NCI-H1436 treated with DMSO at 0.1 percent for 48 hours (cell line): ENCODE measurements at places on chromosomes 7 and 10.

DNA sequence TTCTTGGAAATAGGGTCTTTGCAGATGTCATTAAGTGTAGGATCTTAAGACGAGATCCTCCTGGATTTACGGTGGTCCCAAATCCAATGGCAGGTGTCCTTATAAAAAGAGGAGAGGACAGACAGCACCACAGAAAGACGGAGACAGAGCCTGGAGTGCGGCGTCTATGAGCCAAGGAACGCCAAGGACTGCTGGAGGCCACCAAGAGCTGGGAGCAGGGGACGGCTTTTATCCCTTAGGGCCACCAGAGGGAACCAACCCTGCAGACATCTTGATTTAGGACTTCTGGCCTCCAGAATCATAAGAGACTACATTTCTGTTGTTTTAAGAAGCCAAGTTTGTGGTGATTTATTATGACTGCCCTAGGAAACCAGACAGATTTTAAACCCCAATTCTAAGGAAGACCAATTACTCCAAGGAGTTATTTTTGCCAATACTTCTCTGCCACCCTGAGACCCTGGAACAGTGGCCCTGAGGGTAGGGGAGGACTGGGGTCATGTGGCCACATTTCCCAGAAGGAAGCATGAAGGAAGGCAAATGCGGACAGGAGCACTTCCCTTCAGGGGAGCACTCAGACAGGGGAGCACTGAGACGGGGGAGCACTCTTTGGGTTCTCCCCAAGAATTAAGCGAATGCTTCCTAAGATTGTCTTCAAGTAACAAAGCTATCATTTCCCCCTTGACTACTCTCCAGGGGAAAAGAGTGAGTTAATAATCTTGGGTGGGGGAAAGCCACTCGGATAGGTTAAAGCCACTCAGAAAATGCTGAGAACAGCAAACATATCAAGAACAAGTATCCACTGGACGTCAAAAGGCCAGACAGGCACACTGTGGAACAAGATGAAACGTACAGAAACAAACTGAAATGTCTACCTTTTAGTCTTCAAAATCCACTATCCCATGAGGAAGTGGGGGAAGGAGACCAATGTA lies 67.5 kb downstream of the CHST15 start:
- no peak for DNase-seq

GRCh38 chr7:67346126-67346525 lies 349.5 kb downstream of the TYW1 start:
- no peak for DNase-seq

DNA sequence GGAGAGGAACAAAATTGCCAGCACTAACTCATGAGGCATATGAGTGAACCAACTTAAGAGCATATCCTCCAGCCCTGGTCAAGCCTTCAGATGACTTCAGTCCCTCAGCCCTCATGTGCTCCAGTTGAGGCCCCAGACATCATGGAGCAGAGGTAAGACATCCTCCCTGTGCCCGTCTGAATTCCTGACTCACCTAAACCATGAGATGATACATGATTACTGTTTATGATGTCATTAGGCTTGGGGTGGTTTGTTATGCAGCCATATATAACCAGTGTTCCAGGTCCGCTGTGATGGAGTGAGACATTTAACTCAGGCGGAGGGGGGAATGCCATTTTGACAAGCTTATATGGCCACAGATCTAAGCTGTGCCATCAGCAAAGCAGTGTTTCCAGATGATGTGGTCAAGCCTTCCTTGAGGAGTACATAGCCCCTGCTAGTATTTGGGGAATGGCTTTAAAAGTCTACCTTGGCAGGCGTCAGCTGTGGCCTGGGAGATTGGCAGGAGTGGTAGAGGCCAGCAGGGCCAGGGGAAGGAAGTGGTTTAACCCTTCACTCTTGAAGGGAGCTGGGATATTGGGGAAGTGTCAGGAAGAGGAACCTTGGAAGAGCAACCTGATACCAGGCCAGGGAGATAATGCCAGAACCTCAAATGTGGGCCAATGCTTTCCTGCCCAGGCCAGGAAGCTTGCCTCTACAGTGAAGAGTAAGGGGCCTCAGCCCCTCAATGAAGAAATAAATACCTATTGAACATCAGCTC lies 343.0 kb upstream of the PODXL start:
- no peak for DNase-seq

GRCh38 chr7:2266911-2267310 lies 24.9 kb downstream of the NUDT1 start:
- no peak for DNase-seq

DNA sequence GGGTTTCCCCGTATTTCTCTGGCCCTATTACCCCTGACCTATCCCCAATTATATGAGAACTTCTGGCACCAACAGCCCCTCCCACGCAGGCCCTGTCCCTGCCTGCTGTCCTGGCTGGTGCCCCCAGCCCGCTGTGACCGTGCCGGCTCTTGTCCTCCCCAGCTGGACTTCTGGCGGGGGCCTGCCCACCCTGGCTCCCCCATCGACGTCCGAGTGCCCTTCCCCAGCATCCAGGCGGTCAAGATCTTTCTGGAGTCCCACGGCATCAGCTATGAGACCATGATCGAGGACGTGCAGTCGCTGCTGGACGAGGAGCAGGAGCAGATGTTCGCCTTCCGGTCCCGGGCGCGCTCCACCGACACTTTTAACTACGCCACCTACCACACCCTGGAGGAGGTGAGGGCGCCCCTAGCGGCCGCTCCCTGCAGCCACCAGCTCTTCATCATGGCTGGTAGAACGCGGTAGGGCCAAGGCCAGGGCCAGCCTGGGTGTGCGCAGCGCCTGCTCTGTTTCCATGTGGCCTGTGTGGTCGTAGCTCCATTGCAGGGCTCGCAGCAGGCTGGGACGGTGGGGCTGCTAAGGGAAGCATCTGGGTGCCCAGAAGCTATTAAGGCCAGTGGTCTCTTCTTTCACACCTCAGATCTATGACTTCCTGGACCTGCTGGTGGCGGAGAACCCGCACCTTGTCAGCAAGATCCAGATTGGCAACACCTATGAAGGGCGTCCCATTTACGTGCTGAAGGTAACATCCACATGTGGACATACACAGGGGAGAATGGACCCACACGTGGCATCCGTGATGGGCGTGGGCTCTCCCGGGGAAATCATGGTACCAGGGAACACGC lies 1.4 kb downstream of the CPA1 start:
- DNase-seq: no peak

DNA sequence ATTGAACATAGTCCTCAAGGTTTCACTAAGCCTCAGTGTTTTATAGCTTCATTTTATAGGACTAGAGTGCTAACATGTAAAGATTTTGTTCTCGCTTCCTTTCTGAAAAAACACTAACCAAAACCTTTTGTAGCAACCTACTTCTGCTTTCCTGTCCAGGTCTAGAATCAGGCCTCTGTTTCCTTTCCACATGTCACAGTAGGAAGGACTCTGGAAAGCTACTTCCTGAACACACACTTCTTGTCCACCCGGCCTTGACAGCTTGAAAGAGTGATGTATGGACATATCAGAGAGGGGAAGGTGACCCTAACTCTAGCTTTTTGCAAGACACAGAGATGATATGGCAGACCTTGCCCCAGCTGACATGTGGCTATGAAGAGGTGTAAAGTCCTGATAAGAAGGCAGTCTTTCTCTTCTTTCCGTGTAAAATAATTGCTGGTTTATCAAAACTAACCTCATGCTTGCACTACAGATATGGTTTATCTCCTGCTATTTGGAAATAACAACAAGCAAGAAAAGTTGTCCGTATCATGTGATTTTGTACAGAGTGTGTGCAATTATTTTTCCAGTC lies 175.4 kb downstream of the SKAP2 start:
- DNase-seq: no peak

DNA sequence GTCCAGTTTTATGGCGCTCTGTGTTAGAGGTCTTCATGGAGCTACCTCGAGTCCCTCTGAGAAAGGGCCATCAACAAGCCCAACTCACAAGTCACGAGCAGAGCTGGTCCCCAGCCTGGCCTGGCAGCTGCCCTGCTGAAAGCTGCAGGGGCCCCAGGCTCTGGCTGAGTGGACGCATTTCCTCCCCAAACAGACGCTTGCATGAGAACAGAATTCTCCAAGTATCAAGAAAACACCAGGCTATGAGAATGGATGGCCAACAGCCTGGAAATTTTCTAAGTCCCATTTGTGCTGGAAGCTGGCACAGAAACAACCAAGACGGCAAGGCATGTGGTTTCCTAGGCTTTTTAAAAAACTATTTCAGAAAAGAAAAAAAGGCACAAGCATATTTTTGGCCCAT lies 114.8 kb downstream of the FAM53B start:
- DNase-seq: no peak

GRCh38 chr10:14839305-14839695 lies 1.2 kb downstream of the HSPA14 start:
- DNase-seq: no peak

DNA sequence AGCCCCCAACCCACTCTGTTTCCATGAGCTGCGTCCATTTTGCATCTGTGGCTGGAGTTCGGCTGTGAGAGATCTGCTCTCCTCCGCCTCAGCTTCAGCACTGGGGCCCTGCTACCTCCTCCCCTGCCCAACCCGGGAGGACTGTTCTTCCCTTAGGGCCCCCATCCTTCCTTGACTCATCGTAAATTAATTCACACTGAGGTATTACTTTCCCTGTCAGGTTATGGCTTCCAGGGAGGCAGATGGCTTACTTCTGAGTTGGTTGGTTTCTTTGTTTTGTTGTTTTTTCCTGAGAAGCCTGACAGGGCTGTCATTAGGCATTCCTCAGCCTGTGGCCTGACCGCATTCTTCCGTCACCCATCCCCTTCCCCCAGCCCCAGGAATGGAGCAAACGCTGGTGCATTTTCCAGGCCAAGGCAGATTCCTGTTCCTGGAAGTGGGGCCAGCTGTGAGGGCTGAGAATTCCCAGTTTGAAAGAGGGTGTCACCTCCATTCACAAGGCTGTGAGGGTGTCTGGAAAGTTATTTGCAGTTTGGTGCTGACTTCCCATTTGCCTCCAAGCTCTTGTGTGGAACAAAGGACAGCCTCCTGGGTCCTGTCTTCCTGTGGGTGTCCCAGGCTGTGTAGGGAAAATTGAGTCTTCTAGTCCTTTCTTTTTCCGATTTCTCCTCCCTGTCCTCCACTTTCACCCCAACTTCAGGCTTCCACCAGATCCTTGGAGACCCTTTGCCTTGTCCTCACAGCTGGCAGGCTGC lies 11.7 kb downstream of the CPA5 start:
- no peak for DNase-seq

DNA sequence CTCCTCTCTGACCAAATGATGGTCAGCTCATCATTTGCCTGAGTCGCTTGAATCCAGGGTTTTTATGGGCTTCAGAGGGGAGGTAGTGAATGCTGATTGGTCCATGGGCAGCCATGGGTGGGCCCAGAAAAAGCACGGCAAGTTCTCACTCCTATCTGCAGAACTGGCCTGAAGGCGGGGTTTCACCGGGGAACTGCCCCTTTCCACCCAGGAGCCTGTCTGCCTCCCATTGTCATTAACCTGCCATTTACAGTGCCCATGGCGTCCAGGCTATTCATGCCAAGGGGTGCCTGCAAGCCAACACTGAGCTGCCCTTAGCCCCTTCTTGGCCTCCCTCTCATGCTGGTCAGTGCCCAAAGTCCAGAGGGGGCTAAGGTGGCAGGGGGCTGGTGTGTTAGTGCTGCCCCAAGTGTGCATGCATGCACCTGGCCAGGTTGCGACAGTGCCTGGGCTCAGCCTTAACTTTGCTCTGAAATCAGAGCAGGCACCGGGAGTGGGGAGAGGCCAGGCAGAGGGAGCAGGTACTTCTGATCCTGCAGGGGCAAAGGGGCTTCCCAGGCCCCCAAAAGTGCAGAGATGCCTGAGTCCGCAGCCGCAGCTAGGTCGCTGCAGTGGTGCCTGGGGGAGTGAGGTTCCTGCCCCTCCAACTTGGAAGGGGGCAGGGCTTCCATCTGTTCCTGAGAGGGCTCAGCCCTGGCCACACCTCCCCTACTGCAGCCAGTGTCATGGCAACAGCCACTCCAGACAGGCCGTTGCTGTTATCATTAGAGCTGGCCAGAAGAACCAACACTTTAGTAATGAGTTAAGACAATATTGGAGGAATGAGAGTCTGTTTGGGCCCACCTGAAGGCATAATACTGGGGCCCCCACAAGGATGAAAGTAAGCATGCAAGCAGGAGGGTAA lies 561.6 kb downstream of the GRM8 start:
- no peak for DNase-seq

DNA sequence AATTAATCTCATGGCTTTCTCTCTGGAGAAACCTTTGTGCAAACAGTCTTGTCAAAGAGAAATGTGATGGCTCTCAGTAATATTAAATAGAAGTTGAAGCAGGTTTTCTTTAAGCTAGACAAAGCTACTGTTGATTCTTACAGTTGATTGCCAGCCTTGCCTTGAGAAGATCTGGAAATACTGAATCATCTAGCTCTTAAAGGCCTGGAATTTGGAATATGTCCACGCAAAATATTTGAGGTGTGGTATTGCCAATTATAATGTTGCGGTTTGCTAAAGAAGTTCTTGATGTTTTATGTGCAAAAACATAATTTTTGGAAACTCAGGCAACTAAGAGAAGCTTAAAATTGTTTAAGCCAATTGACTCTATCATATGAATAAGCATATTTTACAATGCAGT lies 371.9 kb downstream of the PHF14 start:
- DNase-seq: no peak

DNA sequence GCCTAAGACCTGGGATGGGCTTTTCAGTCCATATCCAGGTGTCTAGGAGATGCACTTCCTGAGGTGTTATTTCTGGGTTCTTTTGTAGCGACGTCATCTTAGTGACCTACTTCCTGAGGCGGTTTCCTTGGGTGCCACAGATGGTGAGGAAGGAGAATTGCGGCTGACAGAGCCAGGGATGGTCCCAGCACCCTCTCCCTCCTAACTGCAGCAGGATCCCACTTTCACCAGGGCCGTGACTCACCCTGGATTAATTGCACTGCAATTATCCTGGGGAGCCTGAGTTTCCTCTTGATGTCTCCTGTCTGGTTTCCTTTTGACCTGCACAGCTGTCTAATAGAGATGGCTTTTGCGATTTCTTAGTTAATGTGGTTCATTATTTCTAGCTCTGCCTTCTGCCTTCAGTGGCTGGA lies 271.7 kb downstream of the TCF7L2 start:
- DNase-seq: no peak

DNA sequence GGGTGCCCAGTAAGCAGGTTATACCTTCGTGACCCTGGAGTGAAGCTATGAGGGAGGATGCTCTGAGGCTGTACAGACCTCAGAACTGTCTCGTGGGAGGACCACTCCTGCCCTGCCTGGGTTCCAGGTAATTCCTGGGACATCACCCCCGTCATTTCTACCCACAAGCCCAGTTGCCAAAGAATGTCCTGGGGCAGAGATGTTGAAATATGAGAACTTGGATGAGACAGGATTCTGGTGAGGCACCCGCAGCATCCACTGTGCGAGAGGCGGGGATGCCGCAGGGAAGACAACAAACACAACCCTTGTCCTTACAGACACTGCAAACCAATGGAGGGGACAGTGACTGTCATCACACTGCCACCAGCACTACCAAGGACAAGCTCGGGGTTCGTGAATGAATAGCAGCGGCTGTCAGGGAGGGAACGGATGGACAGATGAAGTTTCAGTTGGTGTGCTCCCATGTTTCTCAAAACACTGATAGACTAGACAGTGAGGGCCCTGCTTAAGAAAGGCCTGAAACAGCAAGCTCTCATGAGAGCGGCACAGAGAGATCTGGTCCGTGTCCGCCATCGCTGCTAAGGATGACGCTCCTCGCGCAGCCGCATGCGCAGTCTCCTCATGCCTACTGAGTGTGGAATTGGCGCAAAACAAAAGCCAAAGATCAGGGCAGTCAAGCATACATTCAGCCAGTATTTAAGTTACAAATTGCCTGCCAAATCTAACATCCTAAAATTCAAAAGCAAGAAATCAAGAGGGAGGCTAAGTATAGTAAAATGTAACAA lies 82.0 kb upstream of the RHEB start:
- no peak for DNase-seq

GRCh38 chr10:79053081-79053434 lies 15.7 kb upstream of the ZMIZ1 start:
- no peak for DNase-seq

GRCh38 chr7:133484086-133484485 lies 231.2 kb downstream of the EXOC4 start:
- DNase-seq: no peak
